NCI-H1694 (cell line): ENCODE measurements at places on chromosomes 5 and 9.

GRCh38 chr5:37631939-37632338 is 207.9 kb downstream of the GDNF start:
- DNase-seq, result no peak

- no peak for DNase-seq
Observed at GRCh38 chr5:175319199-175319598, 124.8 kb downstream of the DRD1 start.

GRCh38 chr5:143836161-143836725 is 24.3 kb downstream of the HMHB1 start:
- no peak for DNase-seq

DNA sequence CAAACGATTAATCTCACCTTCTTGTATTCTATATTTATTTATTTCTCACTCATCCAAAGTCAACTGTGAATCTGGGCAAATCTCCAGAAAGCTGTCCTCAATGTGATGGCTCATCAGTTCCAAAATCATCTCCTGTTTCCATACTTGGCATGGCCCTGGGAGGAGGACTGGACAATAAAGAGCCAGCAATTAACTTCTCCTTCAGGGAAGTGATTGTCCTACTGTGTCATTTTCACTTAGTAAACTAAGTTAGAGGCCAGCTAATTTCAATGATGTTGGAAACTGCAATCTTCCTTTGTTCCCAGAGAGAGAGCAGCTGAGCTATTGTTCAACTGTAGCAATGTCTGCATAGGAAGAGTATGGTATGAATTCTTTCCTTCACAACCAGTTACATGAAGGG is 17.5 kb downstream of the CDH12 start:
- DNase-seq, result peak; percentile 42

- no peak for DNase-seq
Observed at GRCh38 chr5:149550268-149550583, 1.0 kb downstream of the CSNK1A1 start.
